ENCODE measurements at places on chromosomes 6 and 20.

- DNase-seq: no peak
Observed at GRCh38 chr20:36155991-36156390, 1.5 kb downstream of the EPB41L1 start.

DNA sequence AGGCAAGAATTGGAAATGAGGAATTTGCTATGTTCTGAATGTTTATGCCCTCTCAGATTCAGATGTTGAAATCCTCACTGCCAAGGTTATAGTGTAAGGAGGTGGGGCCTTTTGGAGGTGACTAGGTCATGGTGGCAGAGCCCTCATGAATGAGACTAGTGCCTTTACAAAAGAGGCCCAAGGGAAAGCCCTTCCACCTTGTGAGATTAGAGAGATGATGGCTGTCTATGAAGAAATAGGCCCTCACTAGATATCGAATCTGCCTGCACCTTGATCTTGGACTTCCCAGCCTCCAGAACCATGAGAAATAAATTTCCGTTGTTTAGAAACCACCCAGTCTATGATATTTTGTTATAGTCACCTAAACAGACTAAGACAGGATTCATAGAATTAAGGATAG is 10.4 kb downstream of the ASIP start:
- DNase-seq: no peak

DNA sequence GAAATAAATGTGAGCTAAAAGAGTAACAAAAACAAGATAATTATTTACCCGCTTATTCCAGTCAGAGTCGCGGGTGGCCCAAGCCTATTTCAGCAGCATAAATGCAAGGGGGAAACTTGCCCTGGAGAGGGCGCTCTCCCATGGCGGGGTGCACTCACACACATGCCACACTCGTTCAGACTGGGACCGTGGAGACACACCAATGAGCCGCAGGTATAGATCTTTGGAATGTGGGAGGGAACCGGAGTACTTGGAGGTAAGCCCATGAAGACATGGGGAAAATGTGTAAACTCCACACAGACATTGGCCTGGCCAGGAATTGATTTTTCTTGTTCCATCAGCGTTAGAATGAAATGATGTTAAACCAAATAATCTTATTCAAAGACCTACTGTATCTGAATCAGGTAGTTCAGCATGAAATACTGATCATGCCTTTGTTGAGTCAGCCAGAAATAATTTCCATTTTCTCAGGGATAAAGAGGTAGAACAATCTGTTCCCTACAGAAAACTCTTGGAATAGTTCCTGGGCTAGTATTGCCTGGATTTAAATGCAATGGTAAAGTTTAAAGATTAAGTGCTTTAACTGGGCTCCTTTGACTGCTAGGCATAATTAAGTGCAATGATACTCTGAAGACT is 191.5 kb downstream of the MCHR2 start:
- DNase-seq: no peak

- no peak for DNase-seq
Observed at GRCh38 chr20:58169450-58169849, 59.0 kb downstream of the ANKRD60 start.

GRCh38 chr6:21067521-21067920 is 526.0 kb upstream of the SOX4 start:
- no peak for DNase-seq

DNA sequence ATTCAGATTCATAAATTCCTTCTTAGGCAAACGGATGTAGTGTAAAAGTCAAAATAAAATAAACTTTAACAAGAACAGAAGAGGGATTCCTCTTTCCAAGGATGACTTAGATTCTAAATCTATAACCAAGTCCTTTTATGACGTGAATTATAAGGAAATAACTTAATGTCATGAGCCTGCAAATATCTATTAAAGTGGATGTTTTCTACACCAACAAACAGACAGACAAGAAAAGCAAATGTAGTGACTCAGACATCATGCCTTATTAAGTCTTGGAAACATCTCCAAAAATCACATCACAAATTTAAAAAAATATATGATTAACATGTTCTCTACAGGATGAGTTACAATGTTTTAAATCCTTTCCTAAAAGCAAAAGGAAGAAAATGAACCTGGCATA is 397.1 kb downstream of the ESR1 start:
- DNase-seq: no peak

DNA sequence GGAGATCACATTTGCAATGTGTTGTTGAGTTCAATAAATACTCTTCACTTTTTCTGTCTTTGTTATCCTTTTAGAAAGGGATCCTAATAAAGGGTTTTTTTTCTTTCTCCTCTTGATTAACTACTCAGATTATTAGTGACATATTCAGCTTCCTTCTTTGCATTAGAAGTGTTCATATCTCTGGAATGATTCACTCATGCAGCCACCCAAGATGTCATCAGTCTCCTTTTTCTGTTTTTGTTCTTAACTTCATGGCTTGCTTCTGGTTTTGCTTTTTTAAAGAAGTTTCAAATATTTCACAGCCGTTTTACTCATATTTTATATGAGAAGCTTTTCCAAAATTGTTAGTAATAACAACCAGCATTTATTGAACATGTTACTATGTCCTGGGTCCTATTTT is 187.6 kb downstream of the TMEM242 start:
- DNase-seq: no peak

DNA sequence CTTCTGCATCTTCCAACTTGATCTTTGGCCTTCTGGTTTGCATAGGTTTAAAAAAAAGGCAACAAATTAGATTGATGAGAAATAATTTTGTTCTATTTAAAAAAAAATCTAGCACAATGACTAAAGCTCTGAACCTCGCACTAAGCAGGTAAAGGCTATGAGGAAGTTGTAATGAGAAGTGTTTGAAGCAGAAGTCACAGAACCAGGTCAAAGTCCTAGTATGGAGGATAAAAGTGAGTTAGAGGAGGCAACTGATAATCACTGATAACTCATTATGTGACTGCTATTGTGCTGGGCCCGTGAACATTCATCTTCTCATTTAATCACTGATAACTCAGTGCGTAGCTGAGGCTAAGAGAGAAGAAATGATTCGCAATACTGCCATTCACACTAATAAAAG is 46.1 kb upstream of the GFRAL start:
- no peak for DNase-seq

- no peak for DNase-seq
Observed at GRCh38 chr20:54680872-54681619, 205.7 kb downstream of the DOK5 start.

GRCh38 chr20:34875642-34876405 is 588 bp upstream of the ACSS2 start:
- DNase-seq: no peak

DNA sequence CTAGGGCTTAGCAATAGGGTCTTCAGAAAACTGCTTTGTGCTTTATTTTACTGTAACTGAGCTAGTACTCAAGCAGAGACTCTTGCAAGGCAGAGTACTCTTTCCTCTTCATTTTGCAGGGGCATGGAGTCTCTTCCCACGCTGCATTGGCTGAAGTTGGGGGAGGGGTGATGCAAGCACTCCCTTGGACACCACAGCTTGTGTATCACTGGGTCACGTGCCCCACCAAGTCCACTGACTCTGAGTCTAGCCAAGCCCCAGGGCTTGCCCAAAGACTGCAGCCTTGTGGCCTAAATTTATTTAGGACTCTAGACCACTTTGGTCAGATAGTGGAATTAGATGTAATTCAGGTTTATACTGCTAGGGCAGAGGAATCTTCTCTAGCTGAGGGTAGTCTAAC is 1075.0 kb upstream of the ADGRB3 start:
- DNase-seq: no peak

DNA sequence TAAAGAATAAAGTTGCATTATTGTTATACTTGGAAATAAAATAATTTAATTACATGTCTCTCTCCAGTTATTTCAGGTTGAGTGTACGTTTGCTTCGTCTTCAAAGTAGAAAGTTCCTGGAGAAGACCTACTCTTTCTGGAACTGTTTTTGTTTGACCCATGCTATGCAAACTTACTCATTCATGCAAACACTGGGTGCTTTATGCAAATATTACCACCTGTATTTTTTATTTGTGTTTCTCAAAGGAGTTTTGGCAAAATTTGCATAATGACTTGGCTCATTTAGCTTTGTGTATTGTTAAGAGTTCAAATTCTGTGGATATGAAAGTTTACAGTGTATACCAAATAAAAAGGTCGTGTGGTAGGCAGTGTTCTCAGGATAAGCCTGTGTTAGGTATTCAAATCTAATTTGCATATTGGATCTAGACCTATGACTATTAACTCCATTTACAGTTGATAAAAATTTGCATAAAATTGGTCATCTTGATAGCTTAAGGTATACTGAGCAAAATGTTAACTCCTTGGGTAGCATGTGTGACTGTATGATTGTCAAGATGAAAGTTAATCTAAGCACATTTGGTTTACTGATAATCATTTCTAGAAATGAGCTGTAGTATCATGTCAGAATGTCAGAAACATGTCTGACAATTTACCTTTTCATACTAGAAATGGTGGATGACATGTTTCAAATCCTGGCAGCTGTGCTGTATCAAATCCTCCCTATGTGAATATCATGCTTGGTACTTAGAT is 65.2 kb downstream of the CDKAL1 start:
- no peak for DNase-seq

- no peak for DNase-seq
Observed at GRCh38 chr6:11236076-11236750, 3.7 kb upstream of the NEDD9 start.

DNA sequence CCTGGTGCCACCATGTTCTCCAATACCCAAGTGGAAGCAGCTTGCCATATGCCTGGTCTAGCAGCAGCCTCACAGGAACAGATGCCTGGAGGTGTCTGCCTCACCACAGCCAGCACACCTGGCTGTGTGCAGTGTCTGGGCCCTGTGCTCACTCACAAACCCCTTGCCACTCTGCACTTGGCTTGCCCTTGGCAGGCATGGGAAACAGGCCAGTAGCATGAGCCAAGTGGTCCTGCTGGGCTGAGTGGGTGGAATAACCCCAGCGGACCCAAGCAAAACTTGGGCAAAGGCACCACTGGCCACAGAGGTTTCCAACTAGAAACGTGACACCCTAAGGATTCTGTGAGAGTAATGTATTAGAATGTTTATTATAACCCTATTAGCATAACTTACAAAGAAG is 600.5 kb upstream of the GJE1 start:
- DNase-seq: no peak

DNA sequence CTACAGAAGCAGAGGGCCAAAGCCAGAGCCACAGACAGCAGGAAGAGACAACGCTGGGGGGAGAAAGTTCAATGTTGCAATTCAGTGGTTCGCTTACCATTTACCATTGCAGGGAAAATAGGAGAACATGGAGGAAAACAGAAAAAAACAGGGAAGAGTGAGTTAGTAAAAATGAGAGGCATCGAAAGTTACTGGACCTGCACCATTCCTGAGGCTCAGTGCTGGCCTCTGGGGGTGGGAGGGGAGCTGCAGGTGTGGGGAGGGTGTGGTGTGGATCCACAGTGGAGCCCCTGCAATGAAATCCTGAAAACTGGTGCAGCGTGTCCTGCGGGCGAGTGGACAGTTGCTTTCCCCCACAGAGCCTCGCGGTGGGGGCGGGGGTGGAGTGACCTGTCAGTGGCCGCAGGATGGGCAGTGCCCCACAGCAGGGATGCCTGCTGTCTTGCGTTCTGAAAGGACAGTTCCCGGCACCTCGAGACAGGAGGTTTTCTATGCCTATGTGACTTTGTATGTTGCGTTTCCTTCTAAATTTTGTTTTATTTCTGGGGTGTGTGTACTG is 5.7 kb downstream of the TMEM181 start:
- DNase-seq: no peak

- DNase-seq: no peak
Observed at GRCh38 chr6:119113961-119114360, 35.5 kb upstream of the FAM184A start.

DNA sequence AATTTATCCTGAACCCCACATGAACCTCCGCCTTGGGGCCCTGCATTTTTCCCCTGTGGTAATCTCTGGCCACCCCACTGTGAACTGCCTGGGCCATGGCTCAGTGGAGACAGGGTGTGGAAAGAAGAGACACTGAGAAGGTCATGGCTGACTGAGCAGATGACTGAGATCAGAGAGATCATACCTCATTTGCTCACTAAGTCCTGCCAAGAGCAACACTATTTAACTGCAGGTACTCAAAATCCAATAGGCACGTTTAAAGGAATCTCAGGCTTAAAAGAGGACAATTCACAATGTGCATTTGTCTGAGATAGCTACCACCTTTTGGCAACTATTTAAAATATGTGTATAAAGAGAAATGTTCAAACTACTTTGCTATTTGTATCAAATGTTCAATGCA is 305.0 kb downstream of the GMDS start:
- DNase-seq: no peak

DNA sequence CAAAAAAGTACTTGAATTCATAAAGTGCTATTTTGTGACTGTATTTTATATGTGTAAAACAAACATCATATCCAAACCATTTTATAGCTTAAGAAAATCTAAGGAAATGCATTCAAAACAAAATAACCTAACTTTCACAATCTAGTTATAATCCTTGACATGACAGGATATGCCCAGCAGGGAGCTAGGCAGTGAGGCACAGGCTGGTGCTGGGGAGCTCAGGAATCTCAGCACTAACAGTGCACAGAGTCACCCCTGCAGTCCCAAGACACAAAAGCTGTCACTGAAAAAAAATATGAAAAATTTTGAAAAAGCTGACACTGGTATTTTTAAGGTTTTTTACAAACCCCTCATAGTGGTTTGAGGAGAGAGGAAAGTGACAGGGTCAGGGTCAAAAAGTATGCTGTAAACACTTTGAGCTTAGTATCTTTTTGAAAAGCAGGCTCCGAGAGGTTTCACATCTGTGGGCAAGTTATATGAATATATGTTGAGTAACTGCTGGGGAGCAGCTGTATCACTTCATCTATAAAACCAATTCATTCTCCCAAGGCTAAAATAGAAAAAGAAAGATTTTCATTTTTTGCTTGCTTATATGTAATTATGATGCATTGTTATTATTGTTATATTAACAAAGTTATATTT is 24.1 kb downstream of the LGSN start:
- DNase-seq: no peak

DNA sequence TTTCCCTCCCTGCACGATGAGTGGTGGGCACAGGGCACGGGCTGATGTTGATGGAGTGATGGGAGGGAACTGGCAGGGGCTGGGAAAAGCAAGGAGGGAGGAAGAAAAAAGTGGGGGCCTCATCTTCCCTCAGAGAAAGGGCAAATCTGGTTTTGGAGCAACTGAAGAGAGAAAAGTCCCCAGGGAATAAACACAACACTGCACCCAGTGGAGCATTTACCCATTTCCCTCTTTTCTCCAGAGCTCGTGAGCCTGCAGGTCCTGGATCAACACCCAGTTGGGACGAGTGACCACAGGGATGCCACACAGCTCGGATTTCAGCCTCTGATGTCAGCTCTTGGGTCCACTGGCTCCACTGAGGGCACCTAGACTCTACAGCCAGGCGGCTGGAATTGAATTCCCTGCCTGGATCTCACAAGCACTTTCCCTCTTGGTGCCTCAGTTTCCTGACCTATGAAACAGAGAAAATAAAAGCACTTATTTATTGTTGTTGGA is 11.4 kb downstream of the MICA start:
- no peak for DNase-seq

GRCh38 chr6:108799354-108799717 is 48.9 kb upstream of the ARMC2 start:
- DNase-seq: no peak

GRCh38 chr6:133887156-133887879 is 1.6 kb upstream of the TCF21 start:
- DNase-seq: no peak

- DNase-seq: no peak
Observed at GRCh38 chr20:36544134-36545018, 3.1 kb downstream of the MYL9 start.

Data from colonic mucosa (tissue), 4 donors.